ENCODE measurements at places on chromosomes 11 and 22.

DNA sequence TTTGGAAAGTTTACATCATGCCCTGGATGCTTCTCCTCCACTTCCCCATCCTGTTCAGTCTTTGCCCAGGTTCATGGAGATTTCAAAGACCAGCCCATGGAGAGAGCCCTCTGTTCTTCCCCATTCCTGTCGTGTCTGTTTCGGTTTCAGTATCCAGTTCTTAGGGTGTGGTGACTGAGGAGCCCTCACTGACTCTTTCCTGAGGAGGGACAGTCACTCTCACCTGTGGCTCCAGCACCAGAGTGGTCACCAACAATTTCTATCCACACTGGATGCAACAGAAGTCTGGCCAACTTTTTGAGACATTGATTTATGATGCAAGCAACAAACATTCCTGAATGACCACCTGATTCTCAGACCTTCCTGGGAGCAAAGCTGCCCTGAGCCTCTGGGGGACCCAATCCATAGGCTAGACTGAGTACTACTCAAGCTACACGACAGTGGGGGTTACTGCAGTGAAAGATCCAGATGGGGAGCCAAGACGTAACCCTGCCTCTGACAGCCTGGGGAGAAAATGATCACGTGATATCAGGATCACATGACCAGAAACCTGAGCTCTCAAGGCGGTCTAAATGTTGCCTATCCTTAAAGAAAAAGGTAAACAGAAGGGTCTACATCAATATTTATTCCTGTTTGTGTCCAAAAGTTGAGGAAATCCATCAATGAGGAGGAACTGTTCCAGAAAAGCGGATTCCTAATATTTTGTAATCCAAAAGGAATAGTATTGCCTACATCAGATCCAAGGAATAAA is 76.2 kb upstream of the VPREB1 start:
- no peak for DNase-seq

DNA sequence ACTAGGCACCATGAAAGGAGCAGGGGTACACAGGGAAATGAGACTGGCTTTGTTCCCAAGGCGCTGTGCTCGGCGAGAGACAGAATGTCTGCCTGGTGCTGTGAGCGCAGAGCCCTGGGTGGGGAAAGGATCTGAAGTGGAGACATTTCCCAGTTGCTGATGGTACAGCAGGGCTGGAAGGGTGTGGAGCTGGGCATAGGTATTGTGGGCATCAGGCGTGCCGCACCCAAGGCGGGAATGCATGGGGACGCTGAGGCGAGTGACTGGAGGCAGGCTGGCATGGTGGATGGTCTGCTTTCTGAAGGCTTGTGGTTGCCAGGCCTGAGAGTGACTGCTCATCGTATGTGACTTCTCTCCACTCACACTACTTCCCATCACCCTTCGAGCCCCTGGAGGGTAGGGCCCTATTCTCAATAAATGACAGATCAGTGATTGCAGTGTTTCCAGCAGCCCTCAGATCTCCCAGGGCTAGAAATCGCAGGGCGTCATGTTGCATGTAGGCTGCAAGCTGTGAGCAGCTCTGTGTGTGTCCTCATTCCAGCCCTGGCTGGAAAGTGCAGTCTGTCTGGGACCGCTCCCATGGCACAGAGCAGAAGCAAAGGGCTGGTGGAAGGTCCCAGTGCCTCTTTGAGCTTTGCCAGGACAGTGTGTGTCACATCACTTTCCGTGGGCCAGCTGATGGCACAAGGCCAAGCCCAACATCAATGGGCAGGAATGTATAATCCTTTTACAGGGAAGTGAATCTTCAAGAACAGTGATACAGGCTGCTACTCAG is 67.7 kb downstream of the TBC1D22A start:
- no peak for DNase-seq

DNA sequence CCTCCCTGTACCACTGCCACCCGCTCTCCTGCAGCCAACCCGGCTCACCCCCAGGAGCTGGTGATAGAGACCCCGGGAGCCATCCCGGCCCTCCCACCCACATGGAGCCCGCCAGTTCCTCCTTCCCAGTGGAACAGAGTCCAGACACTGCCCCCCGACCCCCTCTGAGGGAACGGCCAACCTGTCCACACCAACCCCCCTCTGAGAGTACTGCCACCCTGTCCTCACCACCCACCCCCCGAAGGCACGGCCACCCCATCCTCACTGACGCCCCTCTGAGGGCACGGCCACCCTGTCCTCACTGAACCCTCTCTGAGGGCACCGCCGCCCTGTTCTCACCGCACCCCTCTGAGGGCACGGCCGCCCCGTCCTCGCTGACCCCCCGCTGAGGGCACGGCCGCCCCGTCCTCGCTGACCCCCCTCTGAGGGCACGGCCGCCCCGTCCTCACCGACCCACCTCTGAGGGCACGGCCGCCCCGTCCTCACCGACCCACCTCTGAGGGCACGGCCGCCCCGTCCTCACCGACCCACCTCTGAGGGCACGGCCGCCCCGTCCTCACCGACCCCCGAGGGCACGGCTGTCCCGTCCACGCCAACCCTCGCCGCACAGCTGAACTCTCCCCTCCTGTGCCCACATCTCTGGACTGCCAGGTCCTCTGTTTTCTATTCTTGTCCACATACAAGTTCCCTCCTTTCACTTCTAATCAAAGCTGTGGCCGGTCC is 18.0 kb downstream of the TOLLIP start:
- no peak for DNase-seq

DNA sequence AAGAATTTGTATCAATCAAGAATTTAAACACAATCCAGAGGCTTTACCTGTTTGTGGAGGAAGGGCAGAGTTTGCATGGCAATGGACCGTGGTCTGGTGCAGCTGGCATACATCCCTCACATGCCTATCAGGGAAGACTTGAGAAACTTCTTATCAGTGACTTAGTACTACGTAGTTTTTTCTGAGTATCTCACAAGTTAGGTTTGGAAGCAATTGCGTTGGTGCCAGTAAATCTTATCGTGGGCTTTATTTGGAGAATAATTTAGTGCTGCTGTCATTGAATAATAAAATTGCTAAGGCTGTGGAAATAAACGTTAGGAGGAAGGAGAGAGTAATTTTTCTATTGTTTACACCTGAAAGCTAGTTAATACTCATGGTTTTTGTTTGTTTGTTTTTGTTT is 72.3 kb downstream of the PRMT3 start:
- no peak for DNase-seq

DNA sequence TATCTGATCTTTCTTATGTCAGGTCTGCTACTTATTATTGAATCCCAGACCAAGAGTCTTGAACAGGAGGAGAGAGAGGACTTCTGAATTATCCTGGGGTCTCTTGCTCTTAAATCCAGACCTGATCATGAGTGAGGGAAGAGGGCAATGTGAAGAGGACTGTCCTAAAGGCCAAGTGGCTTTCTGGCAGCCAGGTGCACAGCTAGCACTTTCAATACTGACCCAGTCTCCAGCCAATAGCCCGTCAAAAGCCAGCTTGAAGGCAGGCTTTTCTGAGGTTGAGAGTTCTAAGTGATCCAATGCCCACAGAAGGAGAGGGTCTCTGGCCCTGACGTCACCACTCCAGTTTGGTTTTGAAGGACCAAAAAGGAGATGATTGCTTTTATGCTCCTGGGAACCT is 37.2 kb downstream of the FBXO7 start:
- no peak for DNase-seq

DNA sequence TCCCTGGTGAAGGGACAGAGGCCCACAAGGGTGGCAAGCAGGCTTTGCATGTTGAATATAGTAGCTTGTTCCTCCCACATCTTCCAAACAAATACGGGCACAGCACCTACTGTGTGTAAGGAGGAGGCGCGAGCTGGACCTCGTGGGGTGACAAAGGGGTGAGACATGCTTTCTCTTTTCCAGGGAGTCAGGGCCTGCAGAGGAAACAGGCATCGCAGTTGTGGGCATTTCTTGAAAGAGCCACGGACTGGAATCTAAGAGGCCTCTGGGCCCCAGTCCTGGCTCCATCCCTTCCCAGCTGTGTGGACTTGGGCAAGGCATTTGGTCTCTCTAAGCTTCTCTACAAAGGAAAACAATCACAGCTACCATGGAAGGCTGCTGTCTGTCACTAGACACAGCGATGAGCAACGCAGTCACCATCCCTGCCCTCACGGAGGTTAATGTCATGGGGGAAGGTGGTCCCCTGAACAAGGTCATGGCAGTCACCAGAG is 13.0 kb upstream of the CDC42EP1 start:
- DNase-seq = no peak

GRCh38 chr11:61782299-61782698 is 10.1 kb downstream of the TMEM258 start:
- no peak for DNase-seq
